Nucleus accumbens (tissue), 56 donors: ENCODE measurements at places on chromosomes 6 and 20.
A peak's percentile ranks its signal among the peaks of the same experiment; 100 is the strongest.

GRCh38 chr6:44237813-44238433 lies 9.0 kb upstream of the HSP90AB1 start:
- peak; percentile 78 for DNase-seq

- no peak for DNase-seq
Measured at GRCh38 chr6:163128324-163128723, 286.2 kb upstream of the QKI start.

DNA sequence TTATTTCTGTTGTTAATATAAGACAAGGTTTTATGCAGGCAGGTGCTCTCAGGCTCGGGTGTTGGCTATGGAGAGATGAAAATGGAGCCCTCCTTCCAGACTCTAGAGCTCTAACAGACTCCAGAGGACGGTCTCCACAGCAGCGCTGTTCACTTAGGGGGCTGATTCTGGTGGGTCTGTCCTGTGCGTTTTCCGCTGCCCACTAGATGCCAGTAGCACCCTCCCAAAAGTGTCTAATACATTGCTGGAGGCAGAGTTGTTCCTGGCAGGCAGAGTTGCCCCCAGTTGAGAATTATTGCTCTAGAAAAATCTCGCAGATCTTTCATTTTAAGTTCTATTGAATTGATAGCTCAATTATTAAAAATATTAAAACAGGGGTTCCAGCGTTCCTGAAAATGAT lies 109.9 kb downstream of the MAP3K4 start:
- DNase-seq, result no peak

DNA sequence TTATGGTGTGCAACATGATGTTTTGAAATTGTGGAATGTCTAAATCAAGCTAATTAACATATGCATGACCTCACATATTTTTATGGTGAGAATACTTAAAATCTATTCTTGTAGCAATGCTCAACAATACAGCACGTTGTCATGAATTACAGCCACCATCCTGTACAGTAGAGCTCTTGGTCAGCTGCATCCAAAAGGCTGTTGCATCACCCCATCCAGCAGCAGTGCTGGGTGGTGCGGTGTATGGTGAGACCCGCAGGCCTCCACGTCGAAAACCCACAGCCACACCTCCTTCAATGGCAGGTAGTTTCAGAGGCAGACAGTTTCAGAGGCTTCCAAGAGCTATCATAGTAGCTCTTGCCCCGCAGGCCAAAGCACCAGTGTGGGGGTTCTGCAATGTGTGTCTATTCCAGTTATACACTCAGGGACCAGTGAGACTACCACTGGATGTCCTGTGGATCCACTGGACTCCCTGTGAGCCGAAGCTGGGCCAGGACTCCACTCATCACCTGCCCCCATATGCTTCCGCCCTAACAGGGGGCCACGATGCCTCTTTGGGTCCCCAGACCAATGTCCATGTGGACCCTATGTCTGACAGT lies 23.4 kb downstream of the PACSIN1 start:
- DNase-seq, result no peak

GRCh38 chr6:43810965-43811732 lies 41.1 kb downstream of the VEGFA start:
- DNase-seq, result no peak

GRCh38 chr6:125818772-125819260 lies 28.1 kb downstream of the NCOA7 start:
- DNase-seq, result no peak

DNA sequence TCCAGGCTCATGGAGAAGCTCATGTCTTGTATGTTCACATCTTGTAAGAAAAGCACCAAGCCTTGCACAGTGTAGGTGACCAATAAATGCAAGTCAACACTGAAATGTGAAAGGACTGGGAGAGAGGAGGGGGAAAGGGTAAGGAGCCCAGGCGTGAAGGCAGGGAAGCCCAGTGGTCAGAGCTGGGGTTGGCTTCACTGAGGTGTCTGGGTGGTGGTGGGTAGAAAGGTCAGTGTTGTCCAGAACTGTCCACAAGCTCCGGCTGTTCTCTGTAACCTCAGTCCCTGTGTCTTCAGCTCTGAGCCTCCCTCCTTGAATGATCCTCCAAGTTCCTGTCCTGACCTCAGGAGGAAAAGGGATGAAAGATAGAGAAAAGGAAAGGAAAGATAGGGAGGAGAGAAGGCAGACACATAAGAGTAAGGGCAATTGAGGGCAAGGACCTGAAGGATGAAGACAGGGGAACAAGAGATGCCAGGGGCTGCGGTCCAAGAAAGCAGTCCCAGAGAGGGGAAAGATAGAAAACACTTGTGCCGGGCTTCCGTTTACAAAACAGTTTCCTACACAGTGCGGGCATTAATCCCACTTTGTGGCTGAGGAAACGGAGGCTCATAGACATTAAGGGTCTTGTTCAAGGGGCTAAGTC lies 2.4 kb upstream of the TNXB start:
- no peak for DNase-seq

GRCh38 chr6:34608321-34609091 lies 52.4 kb upstream of the SPDEF start:
- DNase-seq, result no peak

DNA sequence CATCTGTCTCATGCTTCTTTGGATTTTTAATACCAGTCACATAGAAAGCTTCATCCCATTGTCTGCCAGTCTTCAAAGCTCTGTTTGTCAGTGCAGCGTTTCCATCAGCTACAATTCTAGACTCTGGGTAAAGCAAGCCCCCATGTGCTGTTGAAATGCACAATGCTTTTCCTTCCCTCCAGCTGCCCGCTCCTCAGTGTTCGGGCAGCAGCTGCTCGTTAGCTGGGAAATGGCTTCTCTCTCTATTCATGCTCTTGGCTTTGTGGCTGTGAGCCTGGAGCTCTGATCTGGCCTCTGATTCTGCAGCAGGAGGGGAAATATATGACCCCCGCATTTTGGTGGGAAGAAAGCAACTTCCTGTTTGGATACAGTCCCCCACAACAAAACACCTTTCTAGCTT lies 213.0 kb upstream of the CDYL start:
- DNase-seq, result no peak

GRCh38 chr6:154996016-154996590 lies 988 bp downstream of the TIAM2 start:
- no peak for DNase-seq

- peak; percentile 6 for DNase-seq
Measured at GRCh38 chr6:113873043-113873667, 16.0 kb downstream of the MARCKS start.

GRCh38 chr6:144769142-144769541 lies 484.0 kb downstream of the UTRN start:
- DNase-seq, result no peak
